ENCODE measurements at places on chromosomes 5 and 9. TPM values are rescaled to one million over a fixed set of nuclear protein-coding genes. Genes with fewer than 3 reads are reported as not detected.

Gene F12
- total RNA-seq: 15.3 TPM

Gene ARID3C
- total RNA-seq: not detected

DNA sequence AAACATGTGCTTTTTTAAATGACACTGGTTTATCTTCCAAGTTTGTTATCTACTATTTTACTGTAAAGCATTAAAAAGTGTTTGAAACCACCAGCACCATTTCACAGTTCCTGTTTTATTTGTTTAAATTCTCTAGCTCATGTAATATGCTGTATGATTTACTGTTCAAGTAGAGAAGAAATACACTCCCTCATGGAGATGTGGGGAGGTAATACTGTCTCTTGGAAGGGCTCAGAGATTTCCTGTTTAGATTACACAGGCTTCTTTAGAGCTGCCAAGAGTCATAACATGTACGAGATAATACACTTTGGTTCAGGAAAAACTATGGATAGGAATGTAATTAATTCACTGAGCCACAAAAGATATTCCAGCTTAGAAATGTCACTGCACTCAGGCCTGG, 135.0 kb upstream of the CCDC152 start:
- no peak for DNase-seq

DNA sequence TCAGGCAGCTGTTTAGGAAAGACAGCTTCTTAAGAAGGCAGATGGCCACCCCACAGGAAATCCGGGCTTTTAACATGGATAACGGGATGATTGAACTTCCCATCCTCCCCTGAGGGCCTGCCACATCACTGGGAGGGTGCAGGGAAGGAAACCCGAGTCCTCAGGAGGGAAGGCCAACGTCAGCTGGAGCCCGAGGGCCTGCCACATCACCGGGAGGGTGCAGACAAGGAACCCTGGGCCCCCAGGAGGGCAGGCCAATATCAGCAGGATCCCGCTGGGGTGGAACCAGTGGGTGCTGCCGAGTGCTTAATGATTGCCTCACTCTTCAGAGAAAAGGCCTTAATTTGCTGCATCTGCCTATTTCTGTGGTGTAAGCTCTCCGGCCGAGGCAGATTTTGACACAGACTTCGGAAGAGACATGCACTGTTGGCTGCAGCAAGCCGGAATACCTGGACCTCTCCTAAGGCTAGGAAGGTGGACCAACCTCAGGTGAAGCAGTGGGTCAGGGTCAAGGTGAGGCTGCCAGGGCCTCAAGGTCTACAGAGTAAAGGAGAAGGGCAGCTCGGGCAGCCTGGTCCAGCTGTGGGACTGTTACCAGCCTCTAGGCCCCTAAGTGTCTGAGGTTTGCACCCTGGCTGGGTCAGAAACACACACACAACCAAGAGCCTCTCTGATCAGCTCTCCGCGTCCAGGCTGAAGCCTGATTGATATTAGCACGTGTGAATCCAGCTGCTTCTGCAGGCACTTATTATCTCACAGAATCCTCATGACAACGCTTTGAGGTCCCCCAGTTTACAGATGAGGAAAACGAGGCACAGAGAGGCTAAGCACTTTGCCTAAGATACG, 14.8 kb upstream of the COL5A1 start:
- DNase-seq: no peak

Gene KCNMB1
- total RNA-seq: 20.9 TPM

DNA sequence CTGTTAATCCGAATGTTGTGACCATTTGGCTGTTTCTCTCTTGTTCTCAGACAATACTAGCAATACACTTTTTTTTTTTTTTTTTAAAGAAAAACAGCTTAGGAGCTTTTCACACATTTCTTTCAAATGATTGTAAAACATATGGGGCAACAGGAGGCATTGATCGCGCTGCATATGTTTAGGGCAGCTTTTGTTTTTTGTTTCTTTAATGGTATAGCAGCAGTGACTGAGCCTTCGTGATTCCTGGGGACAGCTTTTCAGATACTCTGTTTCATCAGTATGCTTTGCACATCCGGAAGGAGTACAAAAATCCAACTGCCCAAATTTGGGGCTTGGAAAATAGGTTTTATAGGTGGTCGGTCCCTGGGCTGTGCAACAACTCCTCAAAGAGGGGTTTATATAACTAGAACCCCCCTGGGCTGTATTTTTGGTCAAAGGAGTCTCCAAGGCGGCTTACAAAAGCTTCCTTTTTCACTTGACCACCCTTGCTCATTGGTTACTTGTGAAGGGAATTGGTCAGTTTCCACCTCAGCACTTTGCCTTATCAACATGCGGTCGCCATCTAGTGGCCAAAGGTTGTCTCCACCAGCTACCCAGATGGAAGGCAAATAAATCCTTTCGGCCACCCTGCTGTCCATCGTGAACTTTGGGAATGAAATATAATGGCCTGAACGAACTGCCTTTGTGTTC, 91.8 kb downstream of the PDE6A start:
- peak; percentile 74 for DNase-seq

DNA sequence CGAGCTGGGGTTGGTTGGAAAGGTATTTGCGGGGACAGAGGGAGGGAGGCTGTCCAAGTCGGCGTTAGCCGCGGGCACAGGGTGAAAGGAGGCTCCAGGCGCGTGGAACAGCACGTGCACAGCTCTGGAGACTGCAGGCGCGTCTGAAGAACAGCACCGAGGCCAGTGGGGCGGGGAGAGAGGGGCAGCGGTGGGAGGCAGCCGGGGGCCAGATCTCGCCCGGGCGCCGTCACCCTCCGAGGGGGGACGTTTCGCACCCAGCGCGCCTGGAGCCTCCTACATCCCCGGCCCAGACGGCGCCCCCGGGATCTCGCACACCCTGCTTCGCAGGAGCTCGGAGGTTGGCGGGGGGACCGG, 79.6 kb downstream of the NTNG2 start:
- no peak for DNase-seq

Gene OTP
- not detected for total RNA-seq

- DNase-seq: no peak
These were observed 454 bp downstream of the NELFB start for GRCh38 chr9:137255448-137256114.

GRCh38 chr5:78639791-78640190, 8.8 kb downstream of the LHFPL2 start:
- no peak for DNase-seq

GRCh38 chr9:34572092-34572491, 17.4 kb downstream of the CNTFR start:
- peak; percentile 63 for DNase-seq

Gene ADAMTS19
- 0.20 TPM for total RNA-seq
